IMR-90 (cell line): ENCODE measurements at places on chromosomes 4 and X. TPM values are rescaled to one million over a fixed set of nuclear protein-coding genes. Genes with fewer than 3 reads are reported as not detected.

- no peak for DNase-seq
- no peak overlapping the region for H3K27ac ChIP-seq
- peaks cover 6% of the 10 kb centered on the region; the same call in 1 of the 2 replicates for H3K4me1 ChIP-seq
Observed at GRCh38 chr4:186984105-186984644, 260.5 kb upstream of the FAT1 start.

DNA sequence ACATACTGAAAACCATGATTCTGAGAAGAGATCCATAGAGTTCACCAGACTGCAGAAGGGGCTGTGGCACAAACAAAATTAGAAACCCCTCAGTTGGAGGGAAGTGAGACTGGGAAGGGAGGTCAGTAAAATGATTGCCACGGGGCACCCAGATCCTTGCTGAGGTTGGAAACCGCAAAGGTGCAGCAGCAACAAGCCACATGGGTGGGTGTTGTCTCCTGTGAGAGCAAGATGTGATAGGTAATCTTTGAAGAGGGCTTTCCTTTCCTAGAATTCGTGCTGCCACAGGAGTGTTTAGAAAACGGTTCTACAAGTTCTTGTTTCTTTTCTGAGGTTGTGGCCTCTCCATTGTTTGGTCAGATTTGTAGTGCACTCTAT lies 85.5 kb downstream of the NFKB1 start:
- no peaks in the 10 kb centered on the region for H3K27me3 ChIP-seq
- H3K4me1 ChIP-seq = no peaks in the 10 kb centered on the region
- H3K36me3 ChIP-seq = peaks cover 15% of the 10 kb centered on the region
- no peak for DNase-seq
- H3K27ac ChIP-seq = no peak overlapping the region
- no peak overlapping the region for H3K4me3 ChIP-seq

Gene DDX53
- total RNA-seq = not detected in 2 replicates

Gene ATP8A1
- total RNA-seq = 0.36 and 0.83 TPM in 2 replicates

DNA sequence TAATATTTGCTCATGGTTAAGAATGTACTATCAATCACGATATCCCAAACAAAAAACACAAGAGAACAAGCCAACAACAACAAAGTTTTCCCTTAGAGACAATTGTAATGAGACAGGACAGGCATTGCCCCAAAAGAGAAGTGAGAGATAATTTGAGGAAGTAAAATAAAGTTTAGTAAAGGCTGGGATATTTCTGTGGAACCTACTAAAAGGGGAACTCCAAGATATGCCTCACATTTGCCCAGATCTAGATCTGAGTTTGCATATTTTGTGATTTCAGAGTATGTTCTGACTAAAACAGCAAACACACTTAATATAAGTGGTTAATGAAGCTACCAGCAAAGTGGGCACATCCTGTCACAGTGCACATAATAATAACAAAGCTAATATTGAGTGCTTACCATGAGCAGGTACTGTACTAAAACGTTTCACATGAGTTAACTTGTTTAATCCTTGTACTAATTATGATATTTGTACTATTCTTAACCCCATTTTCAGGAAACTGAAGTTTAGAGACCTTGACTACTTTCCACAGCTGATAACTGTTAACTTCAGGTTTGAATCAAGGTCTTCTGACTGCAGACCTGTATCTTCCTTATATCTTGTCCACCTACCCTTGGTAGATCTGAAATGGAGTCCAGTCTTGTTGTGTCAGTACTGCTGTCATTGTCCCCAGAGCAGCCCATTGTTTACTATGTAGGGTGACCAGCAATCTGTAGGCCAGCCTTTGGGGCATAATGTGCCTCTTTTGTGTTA lies 26.0 kb upstream of the BMP2K start:
- no peak overlapping the region for H3K27ac ChIP-seq
- H3K4me3 ChIP-seq = no peak overlapping the region
- no peaks in the 10 kb centered on the region for H3K27me3 ChIP-seq
- DNase-seq = no peak
- H3K36me3 ChIP-seq = no peaks in the 10 kb centered on the region

DNA sequence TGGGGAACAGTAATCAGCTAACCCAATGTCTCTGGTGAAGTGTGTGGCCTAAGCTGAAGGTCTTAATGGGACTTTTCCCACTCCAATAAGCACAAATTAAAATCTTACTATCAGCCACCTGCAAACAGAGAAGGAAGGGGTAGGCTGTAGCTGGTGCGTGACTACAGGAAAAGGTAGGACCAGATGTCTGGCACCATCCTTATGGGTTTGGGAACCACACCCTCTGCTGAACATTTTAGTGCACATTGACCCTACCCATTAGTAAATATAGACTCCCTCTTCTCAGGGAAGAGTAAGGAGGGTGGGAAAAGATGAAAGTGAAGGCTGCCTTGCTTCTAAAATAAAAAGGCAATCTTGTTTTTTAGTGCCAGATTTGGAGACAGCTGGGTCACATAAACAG lies 602.8 kb downstream of the FAT4 start:
- DNase-seq = no peak
- no peak overlapping the region for H3K4me3 ChIP-seq
- no peaks in the 10 kb centered on the region for H3K36me3 ChIP-seq
- no peak overlapping the region for H3K27ac ChIP-seq
- no peaks in the 10 kb centered on the region for H3K4me1 ChIP-seq

Gene ADH1A
- total RNA-seq = not detected in 2 replicates

DNA sequence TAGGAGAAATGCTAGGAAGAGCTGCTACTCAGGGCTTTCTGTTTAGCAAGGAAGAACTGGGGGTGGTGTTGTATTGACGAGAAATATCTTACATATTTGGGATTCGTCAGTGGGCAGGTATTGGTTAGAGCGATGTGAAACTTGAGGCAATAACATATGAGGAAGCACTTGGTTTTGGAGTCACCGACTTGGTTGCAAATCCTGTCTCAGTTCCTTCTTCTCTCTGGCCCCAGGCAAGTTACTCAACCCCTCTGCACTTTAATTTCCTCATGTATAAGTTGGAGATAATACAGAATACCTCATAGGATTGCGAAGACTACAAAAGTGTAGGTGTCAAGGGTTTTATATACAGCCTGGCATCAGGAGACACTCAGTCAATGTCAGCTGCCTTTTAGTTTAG lies 34.1 kb downstream of the GPAT3 start:
- H3K27me3 ChIP-seq = no peaks in the 10 kb centered on the region
- H3K27ac ChIP-seq = no peak overlapping the region
- no peaks in the 10 kb centered on the region for H3K36me3 ChIP-seq
- H3K4me1 ChIP-seq = no peaks in the 10 kb centered on the region
- no peak for DNase-seq

DNA sequence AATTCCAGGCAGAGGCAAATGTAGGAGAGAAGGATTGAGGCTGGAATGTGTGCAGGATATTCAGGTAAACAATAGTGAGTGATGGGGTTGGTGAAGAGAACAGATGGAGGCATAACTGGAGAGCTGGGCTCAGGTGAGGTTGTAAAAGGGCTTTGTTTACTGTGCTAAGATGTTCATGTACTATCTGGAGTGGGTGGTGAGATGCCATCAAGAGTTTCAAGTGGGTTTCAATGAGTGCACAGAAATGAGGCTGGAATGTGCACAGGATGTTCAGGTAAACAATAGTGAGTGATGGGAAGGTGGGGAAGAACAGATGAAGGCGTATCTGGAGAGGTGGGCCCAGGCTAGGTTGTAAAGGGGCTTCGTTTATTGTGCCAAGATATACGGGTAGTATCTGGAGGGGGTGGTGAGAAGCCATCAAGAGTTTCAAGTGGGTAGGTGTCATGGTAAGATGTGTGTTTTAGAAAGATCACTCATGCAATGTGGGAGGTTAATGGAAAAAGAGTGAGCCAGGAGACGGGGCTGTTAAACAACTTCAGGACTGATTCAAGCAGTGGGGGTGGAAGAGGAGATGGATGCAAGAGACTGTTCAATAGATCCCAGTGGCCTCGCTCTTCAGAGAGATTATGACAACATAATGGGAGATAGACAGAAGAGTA lies 25.4 kb upstream of the NMU start:
- no peak for DNase-seq
- H3K4me1 ChIP-seq = no peaks in the 10 kb centered on the region
- H3K4me3 ChIP-seq = no peak overlapping the region
- no peaks in the 10 kb centered on the region for H3K36me3 ChIP-seq
- H3K27me3 ChIP-seq = peaks cover 1% of the 10 kb centered on the region; the same call in 1 of the 2 replicates

- no peak overlapping the region for H3K27ac ChIP-seq
Observed at GRCh38 chr4:96593422-96593821, 753.5 kb downstream of the PDHA2 start.

- no peaks in the 10 kb centered on the region for H3K36me3 ChIP-seq
- H3K4me3 ChIP-seq = peak within 1 kb of the TSS; percentile 65
- peaks cover 54% of the 10 kb centered on the region for H3K27me3 ChIP-seq
- peaks cover 2% of the 10 kb centered on the region; the same call in 1 of the 2 replicates for H3K4me1 ChIP-seq
- no peak within 1 kb of the TSS for H3K27ac ChIP-seq
Observed at GRCh38 chr4:1792832-1793495, at the start of gene FGFR3. Gene FGFR3, plus strand, starts transcription at chr4:1793293. Its CDS starts 642 bp downstream, at chr4:1793935.

- H3K27me3 ChIP-seq = no peaks in the 10 kb centered on the region
- H3K27ac ChIP-seq = no peak overlapping the region
- no peaks in the 10 kb centered on the region for H3K36me3 ChIP-seq
Observed at GRCh38 chr4:150063128-150063527, 15.1 kb upstream of the DCLK2 start.

GRCh38 chrX:119095936-119096335 lies 23.1 kb downstream of the CT47C1 start:
- H3K36me3 ChIP-seq = no peaks in the 10 kb centered on the region
- H3K4me3 ChIP-seq = no peak overlapping the region
- H3K27me3 ChIP-seq = peaks cover 5% of the 10 kb centered on the region; the same call in 1 of the 2 replicates
- no peak for DNase-seq

Gene FRMD7
- not detected in 2 replicates for total RNA-seq

GRCh38 chr4:97942137-97942536 lies 201.1 kb downstream of the STPG2 start:
- no peaks in the 10 kb centered on the region for H3K36me3 ChIP-seq
- H3K27me3 ChIP-seq = no peaks in the 10 kb centered on the region
- no peak for DNase-seq
- H3K4me1 ChIP-seq = no peaks in the 10 kb centered on the region
- no peak overlapping the region for H3K27ac ChIP-seq

DNA sequence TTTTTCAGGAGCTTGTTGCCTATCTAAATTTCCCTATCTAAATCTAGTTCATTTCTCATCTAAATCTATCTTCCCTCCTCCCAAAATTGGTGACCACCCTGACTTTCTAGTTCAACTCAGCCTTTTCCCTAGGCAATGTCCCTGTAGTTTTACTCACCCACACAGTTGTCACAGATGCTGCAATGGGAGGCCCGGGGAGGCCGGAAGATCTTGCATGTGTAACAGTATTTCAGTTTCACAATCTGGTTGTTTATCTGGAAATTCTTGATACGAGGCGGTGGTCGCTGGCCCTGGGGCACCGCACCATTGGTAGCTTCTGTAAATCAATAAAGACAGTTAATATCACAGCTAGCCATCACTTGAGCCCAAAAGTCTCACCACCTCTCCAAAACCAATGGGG lies 20.2 kb downstream of the ZDHHC9 start:
- no peak overlapping the region for H3K4me3 ChIP-seq
- peaks cover 8% of the 10 kb centered on the region; the same call in 1 of the 2 replicates for H3K36me3 ChIP-seq
- no peak for DNase-seq
- peaks cover 2% of the 10 kb centered on the region; the same call in 1 of the 2 replicates for H3K4me1 ChIP-seq
- no peak overlapping the region for H3K27ac ChIP-seq

Gene RPS6KA6
- 6.8 and 9.4 TPM in 2 replicates for total RNA-seq

Gene MAGEA4
- total RNA-seq = not detected in 2 replicates

GRCh38 chr4:109177096-109177810 lies 125.2 kb downstream of the COL25A1 start:
- DNase-seq = no peak
- H3K4me1 ChIP-seq = no peaks in the 10 kb centered on the region
- H3K36me3 ChIP-seq = no peaks in the 10 kb centered on the region
- no peak overlapping the region for H3K4me3 ChIP-seq
- no peaks in the 10 kb centered on the region; the same call in none of the 2 replicates for H3K27me3 ChIP-seq

Gene NDUFA1
- total RNA-seq = 12.5 and 47.5 TPM in 2 replicates

Gene SLC25A4
- total RNA-seq = 16.0 and 21.9 TPM in 2 replicates

DNA sequence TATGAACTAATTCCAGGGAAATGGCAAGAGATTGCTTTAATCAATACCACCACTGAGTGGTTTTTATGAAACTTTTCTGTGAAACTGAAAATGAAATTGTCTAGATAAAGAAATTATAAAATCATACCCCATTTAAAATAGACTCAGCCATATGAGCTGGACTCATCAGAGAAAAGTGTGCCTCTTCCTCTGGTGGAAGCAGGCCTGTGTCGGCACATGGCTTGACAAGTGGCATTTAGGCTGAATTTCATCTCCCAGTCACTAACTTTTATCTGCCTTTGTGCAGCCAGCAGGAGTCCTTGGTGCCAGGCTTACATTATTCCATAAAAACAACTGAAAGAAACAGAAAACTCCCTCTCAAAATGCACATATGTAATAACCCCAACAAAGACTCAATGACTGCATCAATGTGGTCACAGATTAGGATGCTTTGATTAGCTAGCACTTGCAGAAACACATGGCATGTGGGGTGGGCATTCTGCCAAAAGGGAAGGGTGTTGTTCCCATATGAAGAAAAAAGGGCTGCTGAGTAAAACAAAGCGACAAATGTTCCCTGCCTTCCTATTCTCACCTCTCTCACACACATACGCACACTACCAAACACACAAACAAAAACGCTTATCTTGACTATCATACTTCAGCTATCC lies 232.3 kb downstream of the PABPC4L start:
- no peaks in the 10 kb centered on the region for H3K36me3 ChIP-seq
- no peak overlapping the region for H3K4me3 ChIP-seq
- H3K4me1 ChIP-seq = no peaks in the 10 kb centered on the region
- DNase-seq = peak; percentile 20

DNA sequence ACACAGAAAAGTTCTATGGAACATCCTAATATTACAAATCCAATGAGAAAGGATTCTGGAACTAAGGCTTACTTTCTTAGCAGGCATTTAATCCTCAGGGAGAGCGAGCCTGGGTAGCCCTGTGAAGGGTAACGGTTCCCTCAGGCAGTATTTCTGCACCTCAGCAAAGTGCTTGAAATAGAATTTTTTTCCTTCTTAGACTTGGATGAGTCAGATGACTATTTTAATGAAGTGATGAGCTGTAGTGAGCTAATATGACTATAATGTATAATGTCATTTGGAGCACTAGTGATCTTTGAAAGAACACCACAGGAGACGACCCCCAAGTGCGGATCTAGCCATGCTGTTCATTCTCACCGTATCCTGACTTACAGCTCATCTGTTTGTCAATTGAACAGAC lies 493.0 kb upstream of the FAM241A start:
- H3K36me3 ChIP-seq = no peaks in the 10 kb centered on the region
- H3K27me3 ChIP-seq = peaks cover 1% of the 10 kb centered on the region; the same call in 1 of the 2 replicates
- H3K27ac ChIP-seq = no peak overlapping the region
- H3K4me1 ChIP-seq = no peaks in the 10 kb centered on the region

- no peaks in the 10 kb centered on the region for H3K27me3 ChIP-seq
- DNase-seq = no peak
- no peaks in the 10 kb centered on the region for H3K36me3 ChIP-seq
- H3K27ac ChIP-seq = no peak within 1 kb of the TSS
- 0 out of 2 replicates have a peak within 1 kb of the TSS, but pooled peaks have one; percentile 2 for H3K4me3 ChIP-seq
Observed at GRCh38 chrX:101290957-101291603, at the start of gene TAF7L. Gene TAF7L, minus strand, starts transcription at chrX:101291334. Its CDS starts 3,791 bp downstream, at chrX:101287543.

Gene PIGA
- total RNA-seq = 9.1 and 10.3 TPM in 2 replicates

DNA sequence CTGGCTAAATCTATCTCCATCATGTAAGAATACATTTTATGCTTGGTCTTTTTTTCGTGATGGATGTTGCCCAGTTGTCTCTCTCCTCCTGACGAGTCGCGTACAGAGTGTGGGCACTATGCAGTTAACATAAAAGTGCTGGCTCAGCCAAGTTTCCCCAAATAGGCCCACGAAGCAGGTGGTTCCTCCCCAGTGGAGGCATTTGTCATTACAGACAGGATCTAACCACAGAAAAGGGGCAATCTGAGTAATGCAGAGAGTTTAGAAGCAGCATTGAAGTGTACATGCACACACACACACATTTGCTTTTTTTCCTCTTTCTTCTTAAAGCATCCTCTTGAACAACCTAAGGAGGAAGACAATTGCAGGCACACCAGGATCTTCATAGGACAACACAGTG lies 188.7 kb upstream of the VCX start:
- H3K4me3 ChIP-seq = no peak overlapping the region
- no peaks in the 10 kb centered on the region for H3K27me3 ChIP-seq
- no peaks in the 10 kb centered on the region for H3K4me1 ChIP-seq
- H3K27ac ChIP-seq = no peak overlapping the region
- no peak for DNase-seq

Gene BMP15
- not detected in 2 replicates for total RNA-seq
